ENCODE measurements at places on chromosomes 6 and 20.

GRCh38 chr20:12203981-12204380 is 286.3 kb downstream of the BTBD3 start:
- no peak for DNase-seq

- DNase-seq, result no peak
Observed at GRCh38 chr6:27706431-27706830, 205.8 kb downstream of the OR2B2 start.

GRCh38 chr6:170117111-170117972 is 173.5 kb downstream of the DLL1 start:
- no peak for DNase-seq

DNA sequence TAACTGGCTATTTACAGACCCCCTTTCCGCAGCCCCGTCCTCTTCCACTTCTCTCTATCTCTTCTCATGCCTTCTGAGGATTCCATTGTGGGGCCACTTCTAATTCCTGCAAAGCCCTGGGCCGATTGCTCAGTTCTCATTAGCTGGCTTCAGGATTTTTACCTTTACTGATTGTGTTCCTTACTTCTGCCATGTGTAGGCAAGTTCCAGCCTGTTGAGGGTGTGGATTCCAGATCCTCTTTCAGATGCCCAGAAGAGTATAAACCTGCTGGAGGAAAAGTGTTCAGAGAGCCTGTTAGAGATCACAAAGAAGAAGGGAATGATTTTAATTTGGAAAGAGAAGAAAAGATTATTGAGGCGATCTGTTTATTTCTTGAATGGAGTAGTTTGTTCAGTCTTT is 5.4 kb downstream of the DSE start:
- no peak for DNase-seq

- DNase-seq, result no peak
Observed at GRCh38 chr6:1379017-1379787, 10.2 kb upstream of the FOXF2 start.

- DNase-seq, result no peak
Observed at GRCh38 chr6:113854531-113855499, 2.3 kb upstream of the MARCKS start.

- DNase-seq, result no peak
Observed at GRCh38 chr6:136188486-136188885, 61.6 kb downstream of the MTFR2 start.

GRCh38 chr6:88680654-88681053 is 282.8 kb downstream of the RNGTT start:
- DNase-seq, result no peak

DNA sequence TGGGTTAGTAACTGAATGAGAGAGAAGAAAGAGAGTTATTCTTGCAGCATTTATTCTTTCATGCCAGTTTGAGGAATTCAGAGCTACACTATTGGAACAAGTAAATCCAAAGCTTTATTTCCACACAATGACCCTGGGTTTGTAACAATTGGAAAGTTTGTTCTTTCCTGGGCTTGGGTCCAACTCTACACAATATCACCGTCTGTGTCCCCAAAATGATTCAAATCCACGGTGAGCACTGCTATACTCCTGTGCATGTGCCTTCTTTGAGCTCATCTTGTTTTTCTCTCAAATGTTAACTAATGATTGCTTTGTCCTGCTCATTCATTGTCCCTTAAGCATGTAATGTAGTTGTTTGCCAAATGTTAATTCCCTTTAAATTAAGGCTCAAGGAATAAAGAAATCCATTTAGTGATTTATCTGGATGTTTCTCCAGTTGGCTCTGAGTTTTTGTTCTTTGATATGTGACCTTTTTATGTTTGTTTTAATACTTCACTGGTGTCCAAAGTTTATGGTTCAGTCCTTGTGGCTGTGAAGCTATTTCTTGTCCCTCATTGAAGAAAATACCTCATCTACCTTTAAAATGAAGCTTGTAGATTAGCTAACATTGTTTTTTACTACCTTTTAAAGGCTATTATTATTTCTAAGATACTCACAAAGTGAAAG is 20.5 kb upstream of the CRISP3 start:
- no peak for DNase-seq

GRCh38 chr6:152636609-152637295 is 410 bp downstream of the SYNE1 start:
- DNase-seq, result no peak

- DNase-seq, result no peak
Observed at GRCh38 chr20:56875052-56875659, 246.1 kb downstream of the TFAP2C start.

GRCh38 chr6:73671911-73672685 is 18.3 kb upstream of the SLC17A5 start:
- no peak for DNase-seq

- DNase-seq, result no peak
Observed at GRCh38 chr20:40512994-40513393, 176.0 kb downstream of the MAFB start.

GRCh38 chr6:77403424-77403823 is 59.9 kb downstream of the HTR1B start:
- DNase-seq, result no peak

DNA sequence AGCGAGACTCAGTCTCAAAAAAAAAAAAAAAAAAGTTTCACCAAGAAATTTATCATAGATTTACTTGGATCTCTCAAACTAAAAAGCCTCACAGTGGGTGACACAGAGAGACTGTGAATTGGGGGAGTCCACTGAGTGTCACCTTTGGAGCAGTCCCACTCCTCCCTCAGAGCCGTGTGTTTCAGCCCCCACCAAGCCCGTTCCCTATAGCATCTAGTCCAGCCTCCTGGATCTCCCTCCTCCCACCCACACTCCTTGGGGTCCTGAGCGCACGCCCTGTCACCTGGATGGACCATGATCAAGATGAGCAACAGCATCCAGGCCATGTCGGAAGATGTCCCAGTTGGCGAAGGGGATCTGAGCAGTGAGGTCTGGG is 422 bp downstream of the NCR3 start:
- no peak for DNase-seq

GRCh38 chr6:88914895-88915598 is 48.4 kb downstream of the RNGTT start:
- no peak for DNase-seq

- DNase-seq, result no peak
Observed at GRCh38 chr20:8355453-8355852, 223.4 kb downstream of the PLCB1 start.

DNA sequence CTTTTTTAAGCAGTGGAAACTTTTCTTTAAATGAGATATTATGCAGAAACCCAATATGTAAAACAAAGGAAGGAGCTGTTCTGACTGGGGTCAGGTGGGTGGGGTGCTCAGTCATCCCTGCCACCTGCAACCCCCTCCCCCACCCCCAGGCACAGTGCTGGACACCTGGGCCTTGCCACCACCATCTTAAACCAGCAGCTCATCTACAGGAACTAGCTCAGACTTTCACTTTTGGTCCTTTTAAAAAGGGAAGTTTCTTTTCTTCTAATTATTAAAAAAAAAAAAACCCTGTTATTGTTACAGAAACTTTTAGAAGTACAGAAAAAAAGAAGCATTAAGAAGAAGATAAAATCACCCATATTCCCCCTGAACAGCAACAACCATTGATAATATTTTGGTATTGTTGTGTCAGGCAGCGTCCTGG is 37.1 kb downstream of the PPP1R16B start:
- DNase-seq, result no peak

GRCh38 chr6:170017603-170018320 is 266.3 kb downstream of the ERMARD start:
- DNase-seq, result no peak

DNA sequence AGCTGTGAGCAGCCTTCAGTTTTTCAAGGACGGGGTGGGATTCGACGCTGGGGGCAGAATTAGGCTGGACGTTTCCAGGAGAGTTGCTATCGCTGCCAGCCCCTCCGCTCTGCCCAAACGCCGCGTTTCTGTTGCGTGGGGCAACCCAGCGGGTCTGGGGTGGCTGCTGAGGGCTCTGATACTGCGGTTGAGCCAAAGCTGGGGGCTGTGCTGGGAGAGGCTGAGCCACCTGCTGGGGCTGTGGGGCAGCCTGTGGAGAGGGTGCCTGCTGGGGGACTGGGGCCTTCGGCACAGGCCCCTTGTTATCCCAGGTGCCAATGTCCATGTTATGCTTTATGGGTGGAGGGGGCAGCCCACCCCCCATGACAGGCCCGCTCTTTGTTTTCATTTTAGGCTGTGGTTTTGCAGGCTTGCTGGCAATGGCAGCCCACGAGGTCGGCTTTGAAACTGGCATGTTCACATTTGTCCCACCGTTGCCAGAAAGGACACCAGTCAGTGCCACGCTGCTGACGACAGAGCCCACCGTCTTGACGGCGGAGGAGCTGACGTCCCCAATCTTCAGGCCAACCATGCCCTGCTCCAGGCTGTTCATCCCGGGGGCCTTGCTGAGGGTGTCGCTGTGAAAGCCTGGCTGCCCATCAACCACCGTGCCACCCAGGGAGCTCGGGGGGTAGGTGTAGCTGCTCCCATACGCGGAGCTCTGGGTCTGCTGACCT is 13.0 kb downstream of the YTHDF1 start:
- DNase-seq, result no peak

- no peak for DNase-seq
Observed at GRCh38 chr6:106533054-106533453, 96.2 kb downstream of the RTN4IP1 start.

DNA sequence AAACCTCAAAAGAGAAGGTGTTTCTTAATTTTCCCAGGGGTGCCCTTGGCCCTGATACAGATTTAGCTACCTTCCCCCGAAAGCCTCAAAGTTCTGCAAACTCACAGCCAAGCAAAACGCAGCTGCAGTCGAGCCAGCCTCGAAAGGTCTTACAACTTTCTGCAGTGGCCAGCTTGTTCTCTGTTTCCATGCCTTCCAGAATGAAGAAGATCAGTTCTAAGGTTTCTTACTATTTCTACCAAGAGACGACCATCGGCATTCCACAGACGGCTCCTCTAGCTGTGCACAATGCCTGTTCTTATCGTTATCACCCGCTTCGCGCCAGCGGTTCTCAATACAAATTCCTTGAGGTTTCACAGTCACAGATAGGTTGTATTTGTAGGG is 28.5 kb upstream of the CCR6 start:
- no peak for DNase-seq

GRCh38 chr20:41181567-41181966 is 44.2 kb downstream of the PLCG1 start:
- DNase-seq, result no peak

DNA sequence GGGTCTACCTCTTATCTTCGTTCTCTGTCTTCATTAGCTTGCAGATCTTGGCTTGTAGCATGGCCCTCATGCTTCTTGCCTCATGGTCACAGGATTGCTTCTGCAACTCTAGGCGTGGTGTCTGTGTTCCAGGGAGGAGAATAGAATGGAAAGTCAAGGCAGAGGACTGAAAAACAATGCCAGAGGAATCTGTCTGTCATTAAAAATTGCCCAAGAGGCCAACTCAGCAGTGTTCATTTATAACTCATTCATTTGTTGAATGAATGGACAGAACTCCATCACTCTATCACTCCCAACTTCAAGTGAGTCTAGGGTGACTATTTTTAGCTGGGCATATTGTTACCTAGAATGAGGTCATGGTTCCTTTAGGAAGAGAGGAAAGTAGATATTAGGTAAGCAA is 179.6 kb downstream of the UST start:
- no peak for DNase-seq

DNA sequence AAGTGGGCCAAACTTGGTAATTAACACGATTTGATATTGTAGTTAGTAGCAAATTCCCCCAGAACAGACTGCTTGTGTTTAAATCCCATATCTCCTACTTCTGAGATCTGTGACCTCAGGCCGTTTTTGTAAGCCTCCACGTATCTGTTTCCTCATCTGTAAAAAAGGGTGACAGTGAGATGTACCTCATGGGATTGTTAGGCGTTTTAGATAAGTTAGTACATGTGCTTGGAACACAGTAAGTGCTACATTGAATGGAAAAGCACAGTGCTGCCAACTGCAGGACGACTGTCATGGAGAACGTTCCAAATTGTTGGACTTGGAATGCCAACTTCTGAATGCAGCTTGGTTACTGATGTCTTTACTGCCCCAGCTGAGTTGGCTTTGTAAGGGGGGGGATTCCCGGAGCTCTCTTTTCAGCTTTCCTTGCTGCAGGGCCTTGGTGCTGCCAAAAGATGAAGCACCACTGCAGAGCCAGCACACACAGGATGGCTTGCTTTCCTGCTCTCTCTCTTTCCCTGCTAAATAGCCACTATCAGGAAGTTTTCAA is 108.6 kb downstream of the OPN5 start:
- no peak for DNase-seq

GRCh38 chr20:51800060-51800871 is 2.1 kb downstream of the SALL4 start:
- DNase-seq, result no peak

DNA sequence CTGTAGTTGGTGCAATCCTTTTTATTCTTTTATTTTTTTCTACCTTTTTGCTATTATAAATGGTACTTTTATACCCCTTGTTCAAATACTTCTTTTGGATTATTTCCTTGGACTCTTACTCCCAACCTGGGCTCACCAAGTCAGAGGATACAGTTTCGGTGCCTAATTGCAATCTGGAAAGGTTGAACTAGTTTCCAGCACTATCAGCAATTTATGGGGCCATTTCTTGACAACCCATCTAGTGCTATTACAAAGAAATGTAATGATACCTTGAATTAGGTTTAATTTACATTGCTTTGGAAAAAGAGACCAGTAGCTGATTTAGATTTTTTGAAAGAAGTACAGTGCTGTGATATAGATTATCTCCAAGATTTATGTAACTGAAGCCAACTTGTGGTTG is 5.2 kb downstream of the PTPRA start:
- DNase-seq, result no peak

DNA sequence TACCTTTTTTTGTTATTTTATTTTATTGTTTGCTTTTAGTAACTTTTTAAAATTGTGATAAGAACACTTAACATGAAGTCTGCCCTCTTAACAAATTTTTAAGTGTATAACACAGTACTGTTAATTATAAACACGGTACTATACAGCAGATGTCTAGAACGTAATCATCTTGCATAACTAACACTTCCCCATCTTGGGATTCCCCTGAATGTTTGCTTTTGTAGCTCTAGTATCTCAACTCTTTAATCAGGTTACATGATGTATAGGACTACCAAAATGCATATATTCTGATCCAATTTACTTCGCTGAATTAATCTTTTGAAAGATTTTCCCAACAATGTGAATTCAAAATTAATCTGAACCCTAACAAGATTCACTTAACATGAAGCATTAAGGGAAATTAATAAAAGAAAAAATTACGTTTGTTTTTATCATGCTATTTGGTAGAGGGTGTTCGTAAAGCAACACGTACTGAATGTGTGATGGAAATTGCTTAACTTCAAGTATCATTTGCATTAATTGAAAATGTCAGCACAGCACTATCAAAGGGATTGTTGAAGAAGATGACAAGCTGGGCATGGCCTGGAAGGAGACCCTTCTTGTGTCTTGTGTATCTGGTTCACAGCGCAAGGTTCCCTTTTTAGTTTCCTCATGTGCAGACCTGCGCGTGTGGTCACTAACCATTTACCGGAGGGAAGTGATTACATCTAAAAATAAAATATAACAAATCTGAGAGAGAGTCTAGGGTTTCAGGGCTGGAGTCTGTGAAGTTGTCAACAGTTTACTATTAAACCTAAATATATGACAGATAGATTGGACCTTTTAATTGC is 15.2 kb downstream of the COL19A1 start:
- no peak for DNase-seq

- DNase-seq, result no peak
Observed at GRCh38 chr20:51378171-51378928, 164.2 kb downstream of the NFATC2 start.

Data from T-helper 1 cell (primary cell).